ENCODE measurements at places on chromosomes 7 and 10. TPM values are rescaled to one million over a fixed set of nuclear protein-coding genes. Genes with fewer than 3 reads are reported as not detected.
A peak's percentile ranks its signal among the peaks of the same experiment; 100 is the strongest.

LIPK gene
- polyA plus RNA-seq = not detected

DNA sequence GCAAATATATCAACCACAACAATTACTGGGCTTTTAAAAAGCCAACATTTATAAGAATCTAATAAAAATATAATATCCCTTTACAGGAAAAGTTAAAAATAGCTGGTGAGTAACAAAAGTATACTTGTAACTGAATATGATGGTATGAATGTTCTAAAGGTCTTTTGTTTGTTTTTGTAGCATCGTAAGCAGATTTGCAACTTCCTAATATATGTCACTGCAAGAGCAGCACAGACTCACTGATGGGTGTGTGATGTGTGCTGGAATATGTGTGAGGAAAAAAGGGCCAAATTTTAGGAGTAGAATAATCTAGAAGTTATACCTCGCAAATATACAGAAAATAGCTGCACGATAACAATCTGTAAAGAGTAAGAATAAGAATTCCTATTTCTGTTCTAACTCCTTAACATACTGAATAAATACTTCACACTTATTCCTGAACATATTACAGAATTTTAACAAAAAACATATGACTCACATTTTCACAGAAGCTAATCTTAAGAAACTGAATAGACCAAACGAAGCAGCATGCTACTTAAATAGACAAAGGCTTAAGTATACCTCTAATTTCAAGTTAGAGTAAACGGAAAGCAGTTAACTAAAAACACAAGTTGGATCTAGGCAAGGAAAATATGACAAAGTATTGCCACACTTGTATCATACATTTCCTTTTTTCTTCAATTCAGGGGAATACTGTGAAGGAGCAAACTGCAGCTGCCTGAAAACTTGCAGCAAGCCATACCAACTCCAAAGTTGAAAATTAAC is 9.6 kb downstream of the ETV1 start:
- DNase-seq = no peak

GRCh38 chr10:118720685-118721538 is 33.9 kb downstream of the CACUL1 start:
- peak; percentile 48 for DNase-seq

RASA4B gene
- polyA plus RNA-seq = 23.2 TPM

All from renal pelvis (tissue), 12 donors.